ENCODE measurements at places on chromosomes 4 and X.

DNA sequence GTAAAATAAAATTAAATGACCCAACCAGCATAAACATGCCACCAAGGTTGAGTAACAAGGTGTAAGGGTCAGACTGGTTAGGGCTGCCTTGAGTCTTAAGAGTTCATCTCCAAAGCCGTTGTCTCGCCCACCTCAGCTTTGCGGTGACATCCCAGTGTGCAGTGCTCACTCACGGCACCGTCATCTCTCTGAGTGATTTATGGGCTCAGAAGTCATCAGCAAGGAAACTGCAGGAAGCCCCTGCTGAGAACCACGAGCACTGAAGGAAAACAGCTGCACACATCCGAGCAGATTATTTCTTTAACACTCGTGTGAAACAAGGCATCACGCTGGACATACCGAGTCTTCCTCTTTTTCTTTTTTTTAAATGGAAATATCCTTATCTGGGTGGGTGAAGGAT lies 411.1 kb downstream of the TRIML1 start:
- no peak for DNase-seq

- no peak for DNase-seq
These were observed 6.3 kb downstream of the FMR1 start for GRCh38 chrX:147917700-147918695.

DNA sequence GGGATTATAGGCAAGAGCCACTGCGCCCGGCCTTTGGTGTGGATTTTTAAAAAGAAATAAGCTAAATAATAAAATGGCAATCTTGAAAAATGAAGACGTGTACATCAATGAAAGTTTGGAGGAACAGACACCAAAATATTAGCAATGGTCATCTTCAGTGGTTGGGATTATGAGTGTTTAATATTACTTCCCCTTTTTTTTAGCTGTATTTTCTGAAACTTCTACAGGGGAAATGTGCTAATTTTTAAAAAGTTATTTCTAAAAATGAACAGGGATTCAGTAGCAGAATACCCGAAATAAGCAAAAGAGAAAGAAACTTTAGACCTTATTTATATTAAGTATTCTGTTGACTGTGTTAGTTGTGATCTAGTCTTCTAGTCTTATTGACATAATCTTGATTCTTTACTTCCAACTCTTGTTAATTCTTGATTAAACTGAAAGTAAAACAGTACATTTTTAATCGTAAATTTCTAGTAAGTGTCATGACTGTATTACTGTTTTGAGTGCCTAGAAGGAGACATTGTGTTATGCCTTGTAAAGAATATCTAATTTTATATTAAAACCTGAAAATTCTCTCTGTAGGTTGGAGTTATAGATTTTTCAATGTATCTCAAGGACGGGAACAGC lies 51.3 kb downstream of the RUFY3 start:
- no peak for DNase-seq

GRCh38 chr4:41934901-41935651 lies at the start of gene TMEM33:
TSS of gene TMEM33 (plus strand) at chr4:41935429. CDS start at chr4:41935485, 56 bp downstream.
- DNase-seq: peak; percentile 9

DNA sequence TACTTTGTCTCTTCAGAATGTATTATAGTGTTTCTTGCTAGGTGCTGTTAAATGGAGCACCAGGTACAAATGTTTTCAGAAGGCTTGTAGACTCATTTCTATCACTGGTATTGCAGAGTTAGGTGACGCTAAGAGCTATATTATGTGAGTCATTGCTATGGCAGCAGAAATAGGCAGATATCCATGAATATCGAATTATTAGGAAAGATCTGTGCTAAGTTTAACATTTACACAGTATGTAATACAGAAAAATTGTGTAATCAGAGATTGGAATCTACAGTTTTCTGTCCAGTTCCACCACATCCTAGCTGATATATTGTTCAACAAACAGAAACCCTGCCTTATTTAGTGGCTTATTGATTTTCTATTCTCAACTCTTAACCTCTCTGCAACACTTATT lies 1025.5 kb downstream of the STIM2 start:
- no peak for DNase-seq

GRCh38 chr4:48862661-48863060 lies 31.8 kb downstream of the OCIAD1 start:
- DNase-seq: peak; percentile 10

DNA sequence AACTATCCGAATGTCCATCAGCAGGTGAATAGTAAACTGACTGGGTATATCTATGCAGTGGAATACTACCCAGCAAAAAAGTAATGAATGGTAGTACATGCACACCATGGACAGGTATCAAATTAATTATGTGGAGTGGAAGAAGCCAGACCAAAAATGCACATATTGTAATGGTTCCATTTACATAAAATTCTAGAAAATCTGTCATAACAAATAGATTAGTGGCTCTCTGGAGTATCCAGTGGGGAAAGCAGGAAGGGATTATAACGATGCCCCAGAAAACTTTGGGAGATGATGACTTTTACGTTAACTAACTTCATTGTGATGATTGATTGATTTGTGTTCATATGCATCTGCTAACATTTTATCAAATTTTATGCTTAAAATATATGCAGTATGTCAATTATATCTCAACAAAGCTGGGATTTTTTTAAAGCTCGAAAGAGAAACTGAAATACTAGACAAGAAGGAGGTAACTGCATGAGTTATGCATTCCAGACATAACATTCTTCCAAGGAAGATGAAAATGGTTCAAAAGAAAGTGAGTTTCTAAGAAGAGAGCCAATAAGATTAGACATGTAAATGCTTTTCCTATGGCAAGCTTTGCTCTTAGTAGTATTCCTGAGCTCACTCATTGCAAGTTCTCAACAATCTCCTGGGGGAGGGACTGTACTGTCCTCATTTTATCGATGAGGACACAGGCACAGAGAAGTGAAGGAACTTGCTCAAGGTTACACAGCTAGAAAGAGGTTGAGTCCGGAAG lies 58.6 kb upstream of the MSX1 start:
- DNase-seq: peak; percentile 56

DNA sequence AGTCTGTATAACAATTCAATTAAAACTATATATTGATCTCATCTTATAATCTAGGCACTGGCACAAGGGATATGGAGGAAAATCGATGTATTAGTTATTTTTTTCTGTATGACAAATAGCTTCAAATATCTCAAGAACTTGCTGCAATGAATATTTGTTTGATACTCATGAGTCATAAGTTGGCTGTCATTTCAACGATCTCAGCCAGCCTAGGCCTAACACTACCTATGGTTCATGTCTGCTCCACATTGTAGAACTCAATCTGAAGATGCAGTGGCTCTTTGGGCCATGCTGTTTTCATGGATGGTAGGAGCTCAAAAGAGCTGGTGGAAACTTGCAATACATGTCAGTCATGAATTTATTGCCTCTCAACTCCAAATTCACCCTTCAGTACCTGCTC lies 44.7 kb downstream of the MAGEB17 start:
- DNase-seq: no peak

- no peak for DNase-seq
These were observed 60.9 kb downstream of the LEF1 start for GRCh38 chr4:108107729-108108382.

GRCh38 chr4:137608085-137608484 lies 75.8 kb upstream of the PCDH18 start:
- DNase-seq: no peak

- DNase-seq: no peak
These were observed 150.8 kb downstream of the AFAP1 start for GRCh38 chr4:7788694-7789425.

- DNase-seq: no peak
These were observed 178.9 kb downstream of the MGST2 start for GRCh38 chr4:139844459-139845036.

GRCh38 chrX:333611-334311 lies 15.2 kb upstream of the GTPBP6 start:
- DNase-seq: no peak

GRCh38 chr4:41200486-41201017 lies 13.8 kb downstream of the APBB2 start:
- no peak for DNase-seq

DNA sequence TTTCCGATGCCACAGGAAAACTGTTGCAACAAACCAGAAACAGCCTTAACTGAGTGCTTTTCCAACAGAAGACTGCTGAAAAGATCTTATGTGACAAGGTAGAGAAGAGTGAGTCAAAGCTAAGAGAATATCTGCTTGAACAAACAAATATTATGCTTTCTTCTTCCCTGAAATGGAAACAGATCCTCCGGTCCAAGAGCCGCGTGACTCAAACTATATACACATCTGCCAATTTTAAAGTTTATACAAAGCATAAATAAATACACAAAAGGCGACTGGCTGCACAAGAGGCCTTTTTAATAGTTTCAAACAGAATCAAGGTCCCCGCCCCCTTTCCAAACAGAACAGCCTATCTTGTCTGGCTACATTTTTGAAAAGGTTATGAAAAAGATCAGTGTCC lies 329.7 kb upstream of the F9 start:
- no peak for DNase-seq

- DNase-seq: no peak
These were observed 4.3 kb upstream of the SLC26A1 start for GRCh38 chr4:997375-998071.

GRCh38 chrX:68894142-68894512 lies 65.3 kb downstream of the EFNB1 start:
- DNase-seq: no peak

- DNase-seq: no peak
These were observed 337.9 kb downstream of the ARHGAP10 start for GRCh38 chr4:148069895-148070178.

DNA sequence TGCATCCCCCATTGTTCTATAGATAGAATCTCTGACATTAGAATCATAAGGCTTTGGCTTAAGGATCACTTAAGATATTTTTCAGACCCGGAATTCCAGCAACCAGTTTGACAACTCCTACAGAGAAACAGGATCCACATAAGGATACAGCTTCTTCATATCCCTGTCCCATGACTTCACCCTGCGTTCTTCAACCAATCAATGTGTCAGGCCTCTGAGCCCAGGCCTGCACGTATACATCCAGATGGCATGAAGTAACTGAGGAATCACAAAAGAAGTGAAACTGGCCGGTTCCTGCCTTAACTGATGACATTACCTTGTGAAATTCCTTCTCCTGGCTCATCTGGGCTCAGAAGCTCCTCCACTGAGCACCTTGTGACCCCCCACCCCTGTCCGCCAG lies 85.1 kb downstream of the MFAP3L start:
- no peak for DNase-seq
